Activated naive CD8-positive, alpha-beta T cell treated with anti-CD3 and anti-CD28 coated beads, Interleukin-2, amount 50 U/mL, for 24 hours (primary cell): ENCODE measurements at places on chromosomes 2 and 18.

- no peak for DNase-seq
Measured at GRCh38 chr2:28158791-28159190, 233.9 kb upstream of the FOSL2 start.

GRCh38 chr2:207801259-207801658 lies 31.6 kb upstream of the FZD5 start:
- no peak for DNase-seq

- DNase-seq = no peak
Measured at GRCh38 chr2:119455066-119455718, 23.5 kb downstream of the TMEM37 start.

- no peak for DNase-seq
Measured at GRCh38 chr2:20577495-20578235, 73.2 kb downstream of the HS1BP3 start.

DNA sequence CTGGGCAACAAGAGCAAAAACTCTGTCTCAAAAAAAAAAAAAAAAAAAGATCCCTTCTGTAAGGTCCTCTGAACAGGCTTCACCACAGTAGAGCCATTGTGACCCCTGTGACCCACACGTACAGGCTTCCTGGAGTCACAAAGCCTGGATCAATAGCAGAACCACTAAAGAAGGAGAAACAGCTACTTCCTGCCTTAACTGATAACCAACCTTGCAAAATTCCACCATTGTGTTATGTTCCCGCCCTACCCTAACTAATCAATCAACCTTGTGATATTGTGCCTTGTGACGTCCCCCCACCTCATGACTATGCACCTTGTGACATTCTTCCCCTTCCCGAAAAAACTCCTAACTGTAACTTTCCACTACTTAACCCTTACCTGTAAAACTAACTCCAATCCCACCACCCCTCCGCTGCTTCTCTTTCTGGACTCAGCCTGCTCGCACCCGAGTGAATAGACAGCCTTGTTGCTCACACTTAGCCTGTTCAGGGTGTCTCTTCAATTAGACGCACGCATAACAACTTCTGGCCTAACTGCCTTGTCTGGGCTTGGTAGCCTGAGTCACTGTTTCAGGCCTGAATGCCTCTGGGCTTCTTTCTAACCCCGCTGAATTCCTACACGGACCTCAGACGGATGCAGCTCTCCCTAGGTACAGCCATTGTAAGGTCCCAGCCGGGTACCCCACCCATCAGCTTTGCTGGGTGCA lies 13.9 kb downstream of the SCYGR8 start:
- DNase-seq = no peak
